SK-N-SH (cell line): ENCODE measurements at places on chromosomes 6 and 20. TPM values are rescaled to one million over a fixed set of nuclear protein-coding genes. Genes with fewer than 3 reads are reported as not detected.
A peak's percentile ranks its signal among the peaks of the same experiment; 100 is the strongest.

DNA sequence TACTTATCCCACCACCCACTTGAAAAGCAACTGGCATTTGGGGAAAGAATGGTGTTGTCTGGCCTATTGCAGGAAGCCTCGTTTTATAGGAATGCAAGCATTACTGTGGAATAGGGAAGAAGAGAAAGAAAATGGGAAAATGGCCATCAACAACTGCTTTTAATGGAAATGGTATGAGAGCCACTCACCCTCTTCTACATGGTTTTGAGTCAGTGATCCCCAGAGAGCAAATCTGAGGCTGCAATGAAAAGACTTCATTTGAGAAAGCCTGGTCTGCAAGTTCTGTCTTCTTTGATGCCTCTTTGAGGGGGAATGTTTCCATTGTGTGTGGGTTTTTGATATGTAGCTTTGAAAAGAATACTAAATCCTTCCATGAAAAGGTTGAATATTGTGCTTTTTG is 172.3 kb upstream of the HDDC2 start:
- H3K27me3 ChIP-seq = no peaks in the 10 kb centered on the region; the same call in 1 of the 2 replicates
- H3K36me3 ChIP-seq = no peaks in the 10 kb centered on the region
- H3K4me3 ChIP-seq = no peak overlapping the region
- H3K4me1 ChIP-seq = no peaks in the 10 kb centered on the region
- no peak overlapping the region for H3K27ac ChIP-seq

Gene HLA-DQA1
- not detected in 2 replicates for polyA plus RNA-seq

Gene KLC4
- polyA plus RNA-seq = 17.5 and 22.0 TPM in 2 replicates

DNA sequence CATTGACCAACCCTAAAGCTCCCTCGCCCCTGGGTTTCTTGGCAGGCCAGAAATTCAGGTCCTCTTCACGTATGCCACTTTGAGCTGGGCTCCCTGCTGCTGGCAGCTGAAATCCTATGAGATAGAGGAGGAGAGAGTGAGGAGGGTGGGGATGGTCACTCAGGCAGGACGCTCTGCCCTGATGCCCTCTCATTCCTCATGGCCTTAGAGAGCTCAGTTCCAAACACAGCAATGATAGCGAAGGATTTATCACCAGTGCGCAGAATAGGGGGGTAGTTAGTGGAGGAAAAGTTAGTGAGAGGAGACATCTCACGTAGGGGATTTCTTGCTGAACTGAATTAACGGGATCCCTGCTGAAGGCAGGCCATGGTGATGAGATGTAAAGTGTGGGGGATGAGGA is 84.2 kb upstream of the PMEPA1 start:
- H3K27ac ChIP-seq = no peak overlapping the region
- H3K4me1 ChIP-seq = no peaks in the 10 kb centered on the region
- H3K27me3 ChIP-seq = no peaks in the 10 kb centered on the region
- H3K36me3 ChIP-seq = no peaks in the 10 kb centered on the region
- no peak for DNase-seq
- no peak overlapping the region for H3K4me3 ChIP-seq

GRCh38 chr6:235763-236360 is 56.4 kb upstream of the DUSP22 start:
- peak overlapping the region; percentile 27; the same call in 1 of the 2 replicates for H3K4me3 ChIP-seq
- no peaks in the 10 kb centered on the region for H3K4me1 ChIP-seq
- peaks cover 17% of the 10 kb centered on the region; the same call in 1 of the 2 replicates for H3K27me3 ChIP-seq
- DNase-seq = no peak
- H3K27ac ChIP-seq = no peak overlapping the region
- no peaks in the 10 kb centered on the region for H3K36me3 ChIP-seq

DNA sequence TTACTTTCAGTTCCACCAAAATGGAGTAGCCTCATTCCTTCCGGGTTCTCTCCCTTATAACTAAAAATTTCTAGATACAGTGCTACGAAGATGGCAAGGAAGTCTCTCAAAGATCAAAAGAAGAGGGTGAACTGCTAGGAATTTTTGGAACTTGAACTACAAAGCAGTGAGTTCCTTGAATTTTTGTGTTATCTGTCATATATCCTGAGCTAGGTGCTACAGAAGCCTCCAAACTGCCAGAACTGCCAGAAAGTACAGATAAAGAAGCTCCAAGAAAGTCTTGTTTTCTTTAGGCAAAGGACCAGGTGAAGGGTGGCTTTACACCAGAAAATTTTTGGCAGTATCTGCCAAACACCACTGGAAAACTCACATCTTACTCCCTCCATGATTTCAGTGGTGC is 218.8 kb upstream of the FLRT3 start:
- no peak overlapping the region for H3K27ac ChIP-seq
- H3K4me3 ChIP-seq = no peak overlapping the region
- no peak for DNase-seq
- no peaks in the 10 kb centered on the region for H3K27me3 ChIP-seq
- no peaks in the 10 kb centered on the region for H3K4me1 ChIP-seq
- no peaks in the 10 kb centered on the region for H3K36me3 ChIP-seq

GRCh38 chr6:33427585-33428223 is 7.8 kb downstream of the SYNGAP1 start:
- peak overlapping the region; percentile 73 for H3K4me3 ChIP-seq
- H3K36me3 ChIP-seq = no peaks in the 10 kb centered on the region
- H3K27ac ChIP-seq = no peak overlapping the region
- peak; percentile 80 for DNase-seq
- H3K4me1 ChIP-seq = peaks cover 25% of the 10 kb centered on the region
- no peaks in the 10 kb centered on the region for H3K27me3 ChIP-seq

Gene CCN6
- polyA plus RNA-seq = not detected in 2 replicates

GRCh38 chr6:140076105-140076504 is 701.7 kb upstream of the CITED2 start:
- H3K4me1 ChIP-seq = peaks cover 6% of the 10 kb centered on the region; the same call in 1 of the 2 replicates
- no peaks in the 10 kb centered on the region for H3K36me3 ChIP-seq
- DNase-seq = no peak
- H3K27me3 ChIP-seq = no peaks in the 10 kb centered on the region
- H3K27ac ChIP-seq = no peak overlapping the region; the same call in 1 of the 2 replicates
- H3K4me3 ChIP-seq = no peak overlapping the region

DNA sequence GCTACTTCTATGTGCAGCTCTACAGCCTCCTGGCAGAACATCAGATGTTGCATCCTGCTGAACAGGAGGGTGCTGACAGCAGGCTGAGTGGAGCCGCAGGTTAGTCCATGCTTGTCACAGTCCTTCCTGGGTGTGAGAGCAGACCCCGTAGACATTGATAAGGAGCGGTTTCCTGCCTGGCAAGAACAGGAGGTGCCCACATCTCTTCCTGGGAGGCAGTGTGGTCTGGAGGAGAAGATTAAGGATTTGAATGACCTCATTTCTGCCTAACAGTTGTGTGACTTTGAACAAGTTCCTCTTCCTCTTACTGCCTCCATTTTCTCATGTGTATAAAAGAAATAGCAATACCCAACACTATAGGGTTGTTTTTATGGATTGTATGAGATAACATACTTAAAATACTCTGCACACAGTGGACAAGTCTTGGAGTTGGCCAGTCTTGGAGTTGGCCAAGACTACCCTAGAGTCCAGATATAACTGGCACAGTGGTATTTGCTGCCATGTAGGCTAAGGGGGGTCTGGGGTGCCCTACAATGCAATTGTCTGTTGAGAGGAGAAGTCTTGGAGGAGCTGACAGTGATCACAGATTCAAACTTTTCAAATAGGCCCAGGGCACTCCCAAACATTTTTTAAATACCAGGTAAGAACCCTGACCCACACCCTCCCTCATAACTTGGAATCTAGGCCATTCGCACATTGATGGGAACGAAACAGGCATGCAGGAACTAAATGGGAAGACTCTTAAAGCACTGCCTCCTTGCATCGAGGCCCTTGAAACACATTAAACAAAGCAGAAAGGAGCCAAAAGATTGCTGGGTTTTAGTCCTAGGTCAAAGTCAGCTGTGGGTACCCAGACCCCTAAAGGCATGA is 32.6 kb upstream of the TBC1D7 start:
- no peak overlapping the region for H3K4me3 ChIP-seq
- H3K36me3 ChIP-seq = no peaks in the 10 kb centered on the region
- DNase-seq = no peak
- H3K4me1 ChIP-seq = no peaks in the 10 kb centered on the region; the same call in 1 of the 2 replicates

Gene ANKEF1
- 2.3 and 2.9 TPM in 2 replicates for polyA plus RNA-seq

Gene TSPYL4
- polyA plus RNA-seq = 29.1 and 44.5 TPM in 2 replicates

Gene SMOC2
- not detected in 2 replicates for polyA plus RNA-seq

Gene GSTA3
- polyA plus RNA-seq = not detected in 2 replicates

Gene PPP1R10
- polyA plus RNA-seq = 16.8 and 22.1 TPM in 2 replicates

DNA sequence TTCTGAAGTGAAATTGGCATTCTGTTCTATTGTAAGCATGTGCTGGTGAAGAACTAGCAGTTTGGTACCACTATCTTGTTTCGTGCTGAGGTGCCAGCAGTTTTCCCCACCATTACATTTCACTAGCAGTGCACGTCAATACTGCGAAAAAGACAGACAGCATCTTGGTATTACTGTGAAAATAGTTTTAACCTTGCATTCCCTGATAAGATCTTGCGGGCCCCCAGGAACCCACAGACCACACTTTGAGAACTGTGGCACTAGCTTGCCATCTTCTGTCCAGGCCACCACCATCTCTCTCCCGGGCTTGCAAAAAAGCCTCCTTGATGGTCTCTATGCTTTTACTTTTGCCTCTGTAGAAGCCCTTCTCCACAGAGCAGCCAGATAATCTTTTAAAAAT is 185.7 kb downstream of the BACH2 start:
- no peaks in the 10 kb centered on the region for H3K4me1 ChIP-seq
- H3K27ac ChIP-seq = no peak overlapping the region
- DNase-seq = no peak
- no peak overlapping the region for H3K4me3 ChIP-seq

DNA sequence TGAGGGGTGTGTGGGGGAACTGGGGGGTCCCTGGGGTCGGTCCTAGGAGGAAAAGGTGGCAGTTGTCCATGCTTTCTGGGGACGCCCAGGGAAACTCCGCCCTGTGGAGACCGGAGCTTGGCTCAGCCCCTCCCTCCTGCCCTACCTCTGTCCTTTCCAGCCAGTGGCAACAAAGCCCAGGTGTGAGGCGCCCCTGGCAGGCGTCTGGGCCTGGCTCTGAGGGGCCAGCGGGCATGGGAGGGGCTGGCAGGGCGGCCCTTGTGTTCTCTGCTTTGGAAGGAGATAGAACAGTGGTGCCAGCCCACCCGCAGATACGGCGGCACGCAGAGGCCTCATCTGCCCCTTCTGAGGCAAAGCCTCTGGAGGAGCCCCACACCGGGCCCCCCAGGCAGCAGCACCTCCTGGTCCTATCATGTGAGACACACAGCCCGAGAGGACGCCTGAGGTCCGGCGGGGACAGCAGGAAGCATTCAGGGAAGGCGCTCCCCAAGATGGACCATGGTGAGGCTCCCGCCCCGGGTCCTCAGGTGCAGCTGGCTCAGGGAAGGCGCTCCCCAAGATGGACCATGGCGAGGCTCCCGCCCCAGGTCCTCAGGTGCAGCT is 47.9 kb downstream of the YTHDF1 start:
- no peak for DNase-seq
- no peaks in the 10 kb centered on the region for H3K4me1 ChIP-seq
- H3K27me3 ChIP-seq = peaks cover 17% of the 10 kb centered on the region; the same call in 1 of the 2 replicates
- H3K27ac ChIP-seq = no peak overlapping the region

DNA sequence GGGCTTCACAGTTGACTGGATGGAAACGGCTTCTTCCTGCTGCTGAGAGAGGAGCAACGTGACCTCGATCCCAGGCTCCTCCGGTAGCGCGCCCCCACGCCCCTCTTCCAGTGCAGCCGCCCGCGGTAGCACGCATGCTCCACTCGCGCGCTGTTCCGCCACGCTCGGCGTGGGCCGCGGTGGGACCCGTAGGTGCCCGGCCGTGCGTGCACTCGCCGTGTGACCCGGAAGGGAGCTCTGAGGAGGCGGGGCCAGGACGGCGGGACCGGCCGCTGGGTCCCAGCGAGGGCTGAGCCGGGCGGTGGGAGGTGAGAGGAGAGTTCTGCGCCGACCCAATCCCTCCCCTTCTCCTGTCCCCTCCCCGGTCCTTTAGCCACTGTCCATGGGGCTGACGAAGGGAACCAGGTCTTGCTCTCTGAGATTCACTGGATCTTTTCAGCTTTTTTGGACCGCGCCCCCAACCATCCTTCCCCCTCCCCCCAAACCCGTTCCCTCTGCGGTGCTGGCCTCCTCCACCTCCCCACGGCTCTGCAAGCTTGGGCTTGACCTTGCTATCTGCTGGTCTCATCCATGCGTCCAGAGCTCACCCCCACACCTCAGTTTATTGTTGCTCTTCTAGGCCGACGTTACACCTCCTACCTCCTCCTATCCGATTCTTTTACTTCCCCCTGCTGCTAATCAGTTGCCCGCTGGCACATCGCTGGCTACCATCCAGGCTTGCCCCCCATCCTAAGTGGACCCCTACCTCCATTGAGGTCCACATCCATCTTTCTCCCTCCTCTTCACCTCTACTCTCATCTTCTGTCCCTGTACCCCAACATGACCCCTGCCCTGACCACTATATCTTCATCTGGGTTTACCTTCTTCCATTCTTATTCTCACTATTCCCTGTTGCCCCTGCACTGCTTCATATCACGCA is at the start of gene CUL9:
CUL9 (plus strand) TSS at position 255 of the 919 bp plus-strand sequence. CDS start 2,115 bp downstream, outside the sequence.
- no peaks in the 10 kb centered on the region for H3K27me3 ChIP-seq
- peak; percentile 94 for DNase-seq
- peak within 1 kb of the TSS; percentile 84 for H3K27ac ChIP-seq
- H3K4me3 ChIP-seq = peak within 1 kb of the TSS; percentile 56
- H3K4me1 ChIP-seq = peaks cover 19% of the 10 kb centered on the region
- H3K36me3 ChIP-seq = peaks cover 62% of the 10 kb centered on the region

DNA sequence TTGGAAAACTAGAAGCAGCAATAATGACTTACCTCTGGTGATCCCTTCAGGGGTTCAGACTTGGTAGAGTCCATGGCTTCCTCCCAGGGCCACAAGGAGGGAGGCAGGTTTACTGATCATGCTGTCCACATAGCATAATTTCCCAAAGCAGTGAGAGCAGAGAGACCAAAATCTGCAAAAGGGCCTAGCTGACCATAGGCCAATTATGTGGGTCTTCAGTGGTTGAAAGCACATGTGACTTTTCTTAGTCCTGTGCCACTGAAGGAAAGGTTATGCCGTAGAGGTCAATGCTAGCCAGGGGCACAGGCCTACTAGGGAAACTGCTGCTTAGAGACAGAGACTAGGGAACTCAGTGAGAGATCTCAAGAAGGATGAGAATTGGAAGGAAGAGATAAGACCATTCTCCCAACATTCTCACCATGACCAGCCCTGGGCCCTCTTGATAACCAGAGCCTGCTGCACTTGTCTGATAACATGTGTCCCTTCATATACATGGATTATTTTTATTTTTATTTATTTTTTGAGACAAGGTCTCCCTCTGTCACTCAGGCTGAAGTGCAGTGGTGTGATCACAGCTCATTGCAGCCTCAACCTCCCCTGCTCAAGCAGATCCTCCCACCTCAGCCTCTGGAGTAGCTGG is 2.0 kb upstream of the GTPBP2 start:
- H3K4me1 ChIP-seq = peaks cover 5% of the 10 kb centered on the region
- DNase-seq = no peak
- H3K4me3 ChIP-seq = no peak overlapping the region
- peaks cover 8% of the 10 kb centered on the region for H3K36me3 ChIP-seq
- H3K27ac ChIP-seq = no peak overlapping the region
- no peaks in the 10 kb centered on the region for H3K27me3 ChIP-seq

- no peak overlapping the region for H3K4me3 ChIP-seq
- peak overlapping the region; percentile 85 for H3K27ac ChIP-seq
- H3K36me3 ChIP-seq = no peaks in the 10 kb centered on the region
- H3K4me1 ChIP-seq = no peaks in the 10 kb centered on the region
- no peaks in the 10 kb centered on the region for H3K27me3 ChIP-seq
- DNase-seq = no peak
Observed at GRCh38 chr6:169530752-169531123, 171.1 kb downstream of the WDR27 start.

- H3K27me3 ChIP-seq = peaks cover 31% of the 10 kb centered on the region
- H3K27ac ChIP-seq = peak within 1 kb of the TSS; percentile 72
- H3K4me3 ChIP-seq = peak within 1 kb of the TSS; percentile 97
- DNase-seq = peak; percentile 85
- H3K4me1 ChIP-seq = no peaks in the 10 kb centered on the region
Observed at GRCh38 chr6:84764332-84765049, at the start of gene TBX18. TBX18 (minus strand) TSS chr6:84764598; CDS start chr6:84764181, 417 bp downstream.

Gene SIGLEC1
- not detected in 2 replicates for polyA plus RNA-seq

Gene SLC16A10
- polyA plus RNA-seq = 0.08 and 0.12 TPM in 2 replicates

Gene GLO1
- polyA plus RNA-seq = 47.1 and 56.6 TPM in 2 replicates
